ENCODE measurements at places on chromosomes 11 and 22.

DNA sequence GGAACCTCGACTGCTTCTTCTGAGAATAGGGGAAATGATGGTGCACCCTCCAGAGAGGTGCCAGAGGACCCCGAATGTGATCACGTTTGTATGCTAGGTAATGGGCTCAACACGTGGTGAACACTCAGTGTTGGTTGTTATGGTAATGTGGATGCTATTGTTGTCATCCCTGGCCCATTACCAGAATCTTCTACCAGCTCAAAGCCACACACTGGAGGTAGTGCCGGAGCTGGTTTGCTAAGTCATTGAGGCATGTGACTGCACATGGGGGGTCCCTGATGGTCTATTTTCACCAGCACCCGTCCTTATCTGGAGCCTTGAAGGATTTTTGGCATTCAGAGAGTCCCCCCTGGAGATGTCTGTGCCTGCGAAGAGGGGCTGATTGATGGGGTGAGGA is 119.1 kb upstream of the CD82 start:
- no peak for DNase-seq

DNA sequence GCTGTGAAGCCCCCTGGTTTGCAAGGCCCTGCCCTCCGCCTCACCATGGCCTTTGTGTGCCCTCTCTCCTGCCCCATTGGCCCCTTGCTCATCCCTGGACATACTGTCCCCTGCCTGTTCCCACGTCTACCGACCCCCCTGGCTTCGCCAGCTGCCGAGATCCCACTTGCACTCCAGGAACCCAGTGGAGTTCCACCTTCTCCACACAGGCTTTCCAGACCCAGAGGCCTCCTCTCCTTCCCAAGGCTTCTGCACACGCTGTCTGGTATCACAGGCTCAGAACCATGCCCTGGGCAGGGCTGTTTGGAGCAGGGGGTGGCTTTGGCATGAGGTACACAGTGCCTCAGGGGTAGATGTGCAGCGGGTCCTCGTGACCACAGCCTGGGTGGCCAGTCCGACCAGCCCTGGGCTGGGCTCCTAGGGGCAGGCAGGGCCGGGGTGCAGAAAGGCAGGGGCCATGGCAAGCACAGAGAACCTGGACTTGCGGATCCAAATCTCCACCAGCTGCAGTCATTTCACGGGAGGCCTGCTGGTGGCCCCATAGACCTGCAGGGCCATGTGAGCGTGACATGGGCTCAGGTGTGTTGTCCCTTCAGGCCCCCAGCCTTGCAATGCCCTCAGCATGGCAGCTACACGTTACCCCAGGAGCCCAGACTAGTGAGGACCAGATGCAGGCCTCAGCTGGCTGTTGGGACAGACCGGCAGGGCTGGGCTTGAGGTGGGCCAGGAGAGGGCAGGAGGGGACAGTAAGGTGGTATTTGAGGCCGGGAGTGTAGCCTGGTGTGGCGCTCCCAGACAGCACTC is 9.5 kb downstream of the GRK2 start:
- no peak for DNase-seq

DNA sequence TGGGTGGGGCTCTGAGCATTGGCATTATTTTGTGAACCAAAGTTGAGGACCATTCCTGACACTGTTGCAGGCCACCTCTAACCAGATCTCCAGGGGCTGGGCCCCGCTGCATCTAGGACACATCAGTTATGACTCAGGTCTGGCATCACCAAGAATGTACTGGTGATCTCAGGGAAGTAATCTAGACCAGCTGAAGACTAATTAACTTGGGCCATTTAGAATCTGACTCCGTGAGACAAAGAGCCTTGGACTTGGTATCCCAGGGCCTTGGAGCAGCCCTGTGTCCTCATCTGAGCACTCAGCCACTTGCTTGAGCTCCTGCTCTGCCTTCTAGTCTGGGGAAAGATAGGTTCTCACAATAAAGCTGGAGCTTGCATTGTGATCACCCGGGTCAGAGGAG is 200.6 kb downstream of the KIRREL3 start:
- DNase-seq, result no peak

- DNase-seq, result no peak
Measured at GRCh38 chr11:86068138-86068871, 579 bp downstream of the PICALM start.

- DNase-seq, result no peak
Measured at GRCh38 chr11:75767793-75768111, 826 bp upstream of the DGAT2 start.

GRCh38 chr11:127395034-127395433 is 394.5 kb upstream of the KIRREL3 start:
- no peak for DNase-seq

DNA sequence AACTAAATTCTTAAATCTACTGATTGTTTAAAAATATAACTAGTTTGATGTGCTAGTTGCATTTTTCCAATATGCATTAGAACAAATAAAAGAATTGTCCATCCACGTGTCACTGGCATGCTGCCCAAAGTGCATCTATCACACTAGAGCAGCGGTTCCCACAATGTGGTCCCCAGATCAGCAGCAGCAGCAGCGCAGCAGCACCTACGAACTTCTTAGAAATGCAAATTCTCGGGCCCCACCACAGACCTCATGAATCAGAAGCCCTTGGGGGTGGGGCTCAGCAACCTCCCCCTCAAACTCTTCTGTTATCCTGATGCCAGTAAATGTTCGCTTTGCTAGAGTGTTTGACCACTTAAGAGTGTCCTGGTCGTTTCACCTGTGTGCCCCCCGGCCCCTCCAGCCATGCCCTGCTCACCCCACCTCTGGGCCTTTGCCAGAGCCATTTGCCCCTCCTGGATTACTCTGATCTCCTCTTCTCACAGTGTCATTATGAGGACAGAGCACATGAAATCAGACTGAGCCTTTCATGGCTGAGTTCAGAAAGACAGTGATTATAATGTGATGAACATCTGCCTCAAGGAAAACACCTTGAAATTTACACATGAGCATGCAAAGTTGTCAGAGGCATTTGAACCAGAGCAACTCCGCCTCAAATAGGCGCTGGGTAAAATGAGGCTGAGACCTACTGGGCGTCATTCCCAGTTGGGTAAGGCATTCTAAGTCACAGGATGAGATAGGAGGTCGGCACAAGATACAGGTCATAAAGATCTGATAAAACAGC is 12.6 kb upstream of the VSIG10L2 start:
- DNase-seq, result no peak

- no peak for DNase-seq
Measured at GRCh38 chr22:48536541-48537342, 1290.9 kb downstream of the BRD1 start.

DNA sequence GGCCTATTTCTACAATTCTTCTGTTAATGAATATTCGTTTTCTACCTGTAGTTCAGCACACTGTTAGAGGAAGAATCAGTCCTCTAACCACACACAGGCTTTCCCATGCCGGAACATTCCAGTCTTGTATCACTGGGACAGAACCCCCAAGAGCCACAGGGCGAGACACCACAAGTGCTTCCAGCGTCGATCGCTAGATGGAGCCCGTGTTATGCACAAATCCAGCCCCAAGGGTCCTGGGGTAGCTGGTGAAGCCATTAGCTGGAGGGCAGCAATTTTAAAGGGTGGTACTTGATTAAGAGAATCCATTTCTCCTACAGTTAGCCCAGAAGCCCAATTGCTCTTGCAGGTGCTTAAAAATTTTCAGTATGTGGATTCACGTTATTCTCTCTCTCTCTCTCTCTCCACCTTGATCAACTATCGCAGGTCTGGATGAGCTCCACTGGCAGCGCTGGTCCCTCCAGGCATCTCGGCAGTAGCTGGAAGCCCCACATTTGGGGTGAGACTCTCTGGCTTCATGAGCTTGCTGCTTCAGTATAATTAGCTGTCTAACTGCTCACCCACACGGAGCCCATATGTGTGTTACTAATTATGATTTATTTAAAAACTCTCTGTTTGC is 148.2 kb upstream of the SNX19 start:
- DNase-seq, result no peak

DNA sequence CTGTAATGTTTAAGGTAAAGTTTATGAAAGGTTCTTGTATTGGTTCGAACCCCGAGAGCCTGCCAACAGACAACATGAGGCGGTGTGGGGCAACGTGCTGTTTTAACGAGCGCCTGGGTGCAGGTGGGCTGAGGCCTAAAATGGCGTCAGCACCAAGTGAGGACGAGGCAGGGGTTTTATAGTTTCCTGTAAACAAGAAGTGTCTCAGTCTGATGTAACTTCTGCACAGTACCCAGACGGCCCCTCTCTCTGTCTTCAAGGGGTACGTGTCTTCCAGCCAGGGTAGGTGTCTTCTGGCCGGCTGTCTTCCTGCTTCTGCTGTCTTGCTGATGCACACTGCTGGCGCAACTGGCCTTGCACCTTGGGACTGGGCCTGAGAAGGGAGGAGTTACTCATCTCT is 2.7 kb downstream of the PPFIBP2 start:
- no peak for DNase-seq

GRCh38 chr11:112539741-112540140 is 279.1 kb upstream of the PLET1 start:
- no peak for DNase-seq

DNA sequence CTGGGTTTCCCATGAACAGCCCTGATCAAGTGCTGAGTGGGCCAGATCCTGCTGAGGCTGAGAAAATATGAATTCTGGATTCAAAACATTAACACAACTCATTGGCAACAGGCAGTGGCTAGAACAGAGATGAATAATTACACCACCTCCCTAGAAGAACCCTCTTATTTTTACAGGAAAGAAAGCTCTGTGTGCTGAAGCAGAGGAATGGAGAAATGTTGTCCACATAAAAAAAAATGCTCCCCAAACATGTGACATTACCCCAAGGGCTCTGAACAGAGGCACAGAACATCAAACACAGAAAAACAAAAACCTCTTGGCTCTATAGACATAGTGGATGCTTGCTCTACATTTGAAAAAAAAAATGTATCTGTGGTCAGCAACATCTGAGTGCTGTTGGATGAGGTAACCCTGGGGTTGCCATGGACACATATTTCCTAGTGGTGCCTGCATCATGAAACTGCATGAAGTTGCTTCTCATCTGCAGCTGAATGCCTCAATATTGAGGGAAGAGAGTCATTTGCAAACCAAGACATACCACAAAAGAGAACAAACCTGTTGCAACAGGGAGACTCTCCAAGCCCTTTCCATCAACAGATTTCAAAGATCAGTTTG is 98.8 kb downstream of the SNX19 start:
- DNase-seq, result no peak

GRCh38 chr11:127789927-127790326 is 789.4 kb upstream of the KIRREL3 start:
- DNase-seq, result no peak

DNA sequence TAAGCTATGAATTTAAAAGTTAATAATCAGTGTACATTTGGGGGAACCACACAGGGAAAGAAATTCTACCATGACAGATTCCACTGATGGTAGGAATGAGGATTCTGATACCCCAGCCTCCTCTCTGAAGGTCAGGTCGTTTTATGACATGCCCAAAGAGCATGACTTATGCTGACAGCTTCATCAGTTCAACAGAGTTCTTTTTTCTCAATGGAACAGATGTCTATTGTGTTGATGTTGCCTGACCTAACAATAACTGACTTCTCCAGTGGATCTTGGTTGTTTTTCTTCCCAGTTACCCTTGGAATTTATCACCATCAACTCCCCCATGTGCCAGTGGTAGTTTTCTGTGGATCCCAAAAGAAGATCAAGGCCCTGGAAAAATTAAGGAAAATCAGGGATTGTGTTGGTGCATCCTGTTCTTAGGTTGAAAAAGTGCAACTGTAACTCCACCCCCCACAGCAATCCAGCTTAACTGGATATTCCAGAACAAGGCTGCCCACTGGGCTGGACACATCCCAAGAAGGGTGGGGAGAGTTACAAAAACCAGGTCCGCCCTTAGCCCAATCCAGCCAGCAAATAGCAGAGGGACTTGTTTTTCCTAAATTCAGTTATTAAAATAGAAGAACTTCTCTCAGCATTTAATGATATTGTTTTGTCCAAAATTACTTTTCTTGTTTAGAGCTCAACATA is 31.5 kb upstream of the CAT start:
- no peak for DNase-seq

DNA sequence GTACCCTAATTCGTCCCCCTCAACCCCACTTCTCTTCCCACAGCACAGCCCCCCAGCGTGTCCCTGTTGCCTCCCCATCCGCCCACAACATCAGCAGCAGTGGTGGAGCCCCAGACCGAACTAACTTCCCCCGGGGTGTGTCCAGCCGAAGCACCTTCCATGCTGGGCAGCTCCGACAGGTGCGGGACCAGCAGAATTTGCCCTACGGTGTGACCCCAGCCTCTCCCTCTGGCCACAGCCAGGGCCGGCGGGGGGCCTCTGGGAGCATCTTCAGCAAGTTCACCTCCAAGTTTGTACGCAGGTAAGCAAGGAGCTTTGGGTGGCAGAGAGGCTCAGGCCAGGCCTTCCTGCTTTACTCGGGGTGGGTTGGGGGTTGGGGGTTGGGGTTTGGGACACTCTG is 12.2 kb downstream of the RCOR2 start:
- DNase-seq, result no peak

DNA sequence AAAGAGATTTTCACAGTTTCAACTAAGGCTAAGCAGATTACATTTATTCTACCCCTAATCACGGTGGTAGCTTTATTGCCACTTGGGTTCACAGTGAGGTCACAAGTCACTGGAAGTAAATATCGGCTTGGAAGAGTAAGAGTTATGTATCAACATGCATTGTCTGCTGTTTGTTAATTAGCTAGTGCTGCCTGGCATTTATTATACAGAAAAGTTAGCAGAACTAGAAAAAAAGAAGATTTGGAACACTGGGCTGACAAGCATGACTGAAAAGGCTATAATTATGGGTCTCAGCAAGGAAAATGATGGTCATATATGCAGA is 13.7 kb upstream of the RAB38 start:
- no peak for DNase-seq

GRCh38 chr22:44132724-44133123 is 48.0 kb upstream of the PARVG start:
- no peak for DNase-seq

- no peak for DNase-seq
Measured at GRCh38 chr11:35911013-35911412, 32.8 kb upstream of the LDLRAD3 start.

DNA sequence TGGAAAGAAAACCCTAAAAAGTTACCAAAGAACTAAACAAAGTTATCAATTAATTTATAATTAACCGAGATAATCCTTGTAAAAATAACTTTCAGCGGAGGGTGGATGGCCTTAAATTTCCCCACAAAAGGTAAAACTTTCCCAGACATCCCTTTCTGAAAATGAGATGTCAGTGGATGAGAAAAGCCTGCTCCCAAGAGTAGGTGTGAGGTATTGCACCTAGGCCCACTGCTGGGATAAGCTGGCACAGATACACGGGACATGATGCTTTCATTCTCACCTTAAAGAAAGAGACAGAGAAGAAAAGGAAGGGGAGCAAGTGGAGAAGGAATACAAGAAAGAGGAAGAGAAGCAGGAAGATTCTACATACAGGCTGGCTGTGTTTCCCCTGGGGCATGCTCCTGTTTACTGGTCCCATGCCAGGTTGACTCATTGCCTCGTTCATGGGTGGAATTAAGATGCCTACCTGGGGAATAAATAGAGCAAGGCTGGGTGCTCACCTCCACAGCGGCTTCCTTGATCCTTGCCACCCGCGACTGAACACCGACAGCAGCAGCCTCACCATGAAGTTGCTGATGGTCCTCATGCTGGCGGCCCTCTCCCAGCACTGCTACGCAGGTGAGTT is at the start of gene SCGB2A2:
Gene SCGB2A2 (plus strand): TSS at position 505 of the 625 bp plus-strand sequence. CDS start 59 bp downstream, at position 564.
- no peak for DNase-seq

All from esophagus squamous epithelium (tissue), 5 donors.